ENCODE measurements at places on chromosomes 16 and 17. TPM values are rescaled to one million over a fixed set of nuclear protein-coding genes. Genes with fewer than 3 reads are reported as not detected.
A peak's percentile ranks its signal among the peaks of the same experiment; 100 is the strongest.

- DNase-seq, result no peak
Measured at GRCh38 chr16:67697422-67698185, 21.5 kb downstream of the GFOD2 start.

DNA sequence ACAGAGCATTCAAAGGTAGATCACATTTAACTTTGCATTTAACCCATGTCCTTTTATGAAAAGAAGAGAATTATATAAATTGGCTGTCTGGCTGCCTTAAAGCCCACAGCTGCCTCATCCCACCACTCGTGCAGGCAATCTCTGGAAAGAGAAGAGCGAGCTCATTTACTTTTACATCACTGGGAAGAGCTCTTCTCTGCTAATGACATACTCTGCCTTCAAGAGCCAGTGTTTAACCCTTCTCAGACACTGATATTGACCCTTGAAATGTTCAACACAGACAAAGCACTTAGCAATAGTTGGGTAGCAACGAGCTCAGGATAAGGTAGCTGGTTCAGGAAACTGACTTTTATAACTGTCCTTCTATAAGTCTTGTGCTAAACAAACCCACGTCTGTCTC, 6.8 kb downstream of the KRT38 start:
- DNase-seq, result no peak

Gene KRT37
- total RNA-seq, result not detected

- no peak for DNase-seq
Measured at GRCh38 chr17:68624381-68624780, 23.2 kb upstream of the FAM20A start.

DNA sequence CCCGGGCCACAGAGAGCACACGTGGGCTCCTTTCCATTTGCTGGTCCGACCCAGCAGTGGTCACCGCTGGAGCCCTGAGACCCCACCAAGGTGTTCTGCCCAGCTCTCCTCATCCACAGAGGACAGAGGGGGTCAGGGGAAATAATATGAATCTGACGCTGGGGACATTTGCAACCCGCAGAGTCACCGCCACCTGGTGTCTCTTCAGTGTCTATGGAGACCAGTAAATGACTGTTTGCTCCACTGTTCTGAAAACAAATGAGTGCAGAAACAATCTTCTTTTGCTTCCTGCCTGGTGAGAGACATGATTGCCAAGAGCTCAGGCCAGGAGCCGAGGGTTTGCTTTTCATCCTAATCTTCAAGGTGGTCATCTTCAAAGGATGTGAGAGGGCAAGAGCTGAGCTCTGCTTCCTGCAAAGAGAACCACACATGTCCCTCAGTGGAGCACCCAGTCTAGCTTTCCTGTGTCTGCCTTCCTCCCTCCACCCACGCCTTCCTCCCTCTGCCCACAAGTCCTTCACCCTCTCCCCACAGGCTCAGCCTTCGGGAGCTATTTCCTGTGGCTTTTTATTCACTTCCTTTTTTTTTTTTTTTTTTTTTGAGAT, 14.7 kb upstream of the KLHDC4 start:
- no peak for DNase-seq

GRCh38 chr17:67578142-67578457, 139.6 kb upstream of the NOL11 start:
- no peak for DNase-seq

Gene ASPA
- total RNA-seq, result not detected

Gene AOC2
- 0.78 TPM for total RNA-seq

- DNase-seq, result no peak
Measured at GRCh38 chr16:85724936-85725335, 26.0 kb downstream of the C16orf74 start.

DNA sequence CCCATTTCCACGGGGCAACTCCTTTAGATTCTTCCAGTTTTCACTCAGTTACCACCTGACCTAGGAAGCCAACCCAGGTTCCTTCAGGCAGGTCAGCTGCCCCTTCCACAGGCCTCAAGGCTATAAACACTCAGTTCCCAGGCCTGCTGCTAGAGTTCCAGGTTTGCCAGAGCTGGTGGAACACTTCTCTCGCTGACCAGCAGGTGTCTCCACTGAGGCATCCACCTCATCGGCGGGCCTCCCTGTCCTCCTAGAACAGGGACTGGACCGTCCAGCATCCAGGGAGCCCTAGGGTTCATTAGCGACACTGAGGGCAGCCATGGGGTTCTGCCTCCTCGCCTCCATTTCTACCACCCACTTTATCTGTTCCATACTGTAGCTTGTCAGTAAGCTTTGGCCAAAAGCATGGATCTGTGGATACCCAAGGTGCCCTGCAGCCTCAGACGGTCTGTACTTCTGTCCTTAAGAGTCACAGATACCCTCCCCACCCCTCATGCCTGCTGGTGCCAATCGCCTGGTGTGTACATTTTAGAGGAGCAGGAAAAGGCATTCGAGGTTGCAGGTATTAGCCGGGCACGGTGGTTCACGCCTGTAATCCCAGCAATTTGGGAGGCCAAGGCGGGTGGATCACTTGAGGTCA, 29.0 kb downstream of the PIMREG start:
- peak; percentile 71 for DNase-seq

GRCh38 chr16:56950881-56951771, 10.6 kb upstream of the CETP start:
- DNase-seq, result peak; percentile 51

DNA sequence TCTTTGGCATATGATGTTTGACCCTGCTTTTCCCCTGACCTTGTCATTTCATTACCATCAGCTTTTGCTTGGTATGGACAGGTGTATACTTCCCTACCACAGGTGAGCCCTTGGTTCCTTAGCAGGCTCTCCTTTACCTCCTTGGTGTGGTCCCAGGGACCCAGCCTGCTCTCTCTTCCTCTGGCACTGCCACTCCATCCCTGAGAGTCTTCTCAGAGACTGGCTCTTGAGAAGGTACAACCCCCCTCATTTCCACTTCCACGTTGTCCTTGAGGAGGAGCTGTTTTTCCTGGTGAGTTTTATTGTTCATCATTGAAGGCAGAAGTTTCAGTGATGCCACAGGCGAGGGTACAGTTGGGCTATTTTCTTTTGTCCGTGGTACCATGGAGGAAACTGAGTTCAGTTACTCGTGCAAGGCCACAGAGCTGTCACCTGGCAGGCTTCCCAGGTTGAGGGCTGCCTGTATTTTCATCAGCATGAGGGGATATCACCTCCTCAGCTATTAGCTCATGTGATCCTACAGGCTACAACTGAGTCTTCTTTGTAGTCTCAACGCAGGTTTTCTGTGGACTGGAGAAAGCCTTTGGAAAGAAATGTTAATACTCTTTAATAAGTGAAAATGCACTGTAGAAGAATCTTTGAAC, 52.3 kb downstream of the MSI2 start:
- DNase-seq, result no peak

DNA sequence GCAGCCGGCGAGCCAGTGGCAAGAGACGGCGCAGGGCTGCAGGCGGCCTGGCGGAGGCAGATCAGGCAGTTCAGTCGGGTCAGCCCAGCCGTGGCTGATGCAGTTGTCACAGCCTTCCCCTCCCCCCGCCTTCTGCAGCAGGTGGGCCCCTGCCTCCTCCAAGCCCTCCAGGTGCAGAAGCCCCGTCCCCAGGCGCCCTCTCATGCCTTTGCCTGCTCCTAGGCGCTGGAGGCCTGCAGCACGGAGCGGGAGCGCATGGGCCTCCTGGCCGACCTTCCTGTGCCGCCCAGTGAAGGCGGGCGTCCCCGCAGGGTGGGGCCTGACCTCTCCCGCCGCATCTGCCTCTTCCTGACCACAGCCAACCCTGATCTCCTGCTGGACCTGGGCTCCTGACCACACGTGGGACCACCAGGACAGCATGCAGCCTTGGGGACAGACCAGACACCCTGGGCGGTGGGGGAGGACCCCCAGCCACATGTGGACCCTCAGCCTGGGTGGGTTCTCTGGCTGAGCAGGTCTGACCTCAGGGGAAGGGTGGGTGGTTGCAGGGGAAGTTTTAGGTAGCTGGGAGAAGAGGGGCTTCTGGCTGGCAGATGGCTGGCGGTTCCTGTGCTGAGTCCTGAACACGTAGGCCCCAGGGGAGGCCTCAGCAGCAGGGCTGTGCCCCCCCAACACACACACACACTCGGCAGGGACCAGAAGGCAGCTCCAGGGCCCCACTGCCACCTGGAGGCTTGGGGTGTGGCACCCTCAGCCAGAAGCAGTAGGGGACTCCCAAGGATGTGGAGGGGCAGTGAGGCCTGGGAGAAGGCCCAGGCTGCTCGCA, 3.1 kb upstream of the MRPS34 start:
- DNase-seq, result no peak

DNA sequence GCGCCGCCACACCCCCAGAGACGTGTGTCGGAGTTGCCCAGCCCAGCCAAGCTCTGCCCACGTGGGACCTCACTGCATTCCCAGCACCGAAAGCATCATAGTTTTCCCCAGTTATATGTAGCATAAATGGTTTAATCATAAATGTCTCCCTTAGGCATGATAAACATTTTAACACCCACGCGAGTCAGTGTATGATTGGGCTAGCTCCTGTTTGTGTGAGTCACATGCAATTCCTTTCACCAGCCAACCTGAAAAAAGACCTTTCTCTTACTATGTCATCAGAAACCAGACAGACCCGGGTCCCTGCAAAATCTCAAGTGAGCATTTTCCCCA, 9.2 kb downstream of the TAF1C start:
- DNase-seq, result peak; percentile 36

GRCh38 chr16:80144191-80144590, 396.6 kb upstream of the DYNLRB2 start:
- no peak for DNase-seq

DNA sequence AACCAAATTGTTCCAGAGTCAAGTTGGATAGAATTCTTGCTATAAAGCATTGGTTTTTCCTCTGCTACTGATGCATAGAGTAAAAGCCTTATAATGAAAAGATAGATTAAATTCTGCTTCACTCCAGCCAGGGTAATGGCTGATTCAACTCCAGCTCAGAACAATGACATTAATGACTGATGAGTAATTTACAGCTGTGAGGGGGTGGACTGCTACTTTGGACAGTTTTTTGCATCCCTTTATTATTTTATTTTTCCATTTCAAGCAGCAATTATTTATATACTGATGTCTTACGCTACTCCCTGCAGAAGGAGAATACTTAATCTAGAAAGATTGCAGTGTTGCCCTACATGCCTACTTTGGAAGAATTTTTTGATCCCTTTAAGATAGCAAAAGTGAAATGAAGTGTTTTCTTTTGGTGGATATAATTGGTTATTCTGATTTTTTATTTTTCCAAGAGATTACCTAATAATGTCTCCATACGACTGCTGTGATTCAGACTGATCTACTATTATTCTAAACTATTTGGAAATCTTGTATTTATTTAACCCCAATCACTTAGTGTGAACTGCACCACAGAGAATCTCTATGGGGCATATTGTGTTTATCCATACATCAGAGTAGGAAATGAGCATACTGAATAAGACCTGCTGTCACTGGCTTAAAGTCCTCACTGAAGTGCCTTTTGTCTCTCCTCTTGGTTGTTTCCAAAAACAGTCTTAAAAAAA, 149.5 kb downstream of the TRIM37 start:
- peak; percentile 14 for DNase-seq

Gene LSM12
- 100.0 TPM for total RNA-seq

GRCh38 chr17:74356646-74357465, 4.8 kb downstream of the BTBD17 start:
- DNase-seq, result no peak

GRCh38 chr16:269061-269796, 6.5 kb downstream of the RGS11 start:
- DNase-seq, result no peak

DNA sequence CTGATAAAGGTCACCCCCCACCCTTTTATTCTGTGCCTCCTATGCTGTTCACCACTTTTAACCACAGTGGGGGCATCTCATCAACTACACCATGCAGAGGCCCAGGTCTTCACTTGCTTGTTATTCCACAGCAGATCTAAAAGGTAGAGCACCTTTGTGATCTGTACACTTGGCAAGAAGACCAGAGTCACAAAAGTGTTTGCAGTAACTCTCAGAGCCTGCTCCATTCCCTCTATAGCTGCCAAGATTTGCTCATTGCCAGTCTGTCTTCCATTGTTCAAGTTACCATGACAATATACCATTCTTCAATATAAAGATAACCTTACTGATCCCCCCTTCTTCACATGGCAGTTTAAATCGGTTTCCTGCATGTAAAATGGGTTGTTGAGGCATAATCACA, 180.0 kb downstream of the TOX3 start:
- no peak for DNase-seq

DNA sequence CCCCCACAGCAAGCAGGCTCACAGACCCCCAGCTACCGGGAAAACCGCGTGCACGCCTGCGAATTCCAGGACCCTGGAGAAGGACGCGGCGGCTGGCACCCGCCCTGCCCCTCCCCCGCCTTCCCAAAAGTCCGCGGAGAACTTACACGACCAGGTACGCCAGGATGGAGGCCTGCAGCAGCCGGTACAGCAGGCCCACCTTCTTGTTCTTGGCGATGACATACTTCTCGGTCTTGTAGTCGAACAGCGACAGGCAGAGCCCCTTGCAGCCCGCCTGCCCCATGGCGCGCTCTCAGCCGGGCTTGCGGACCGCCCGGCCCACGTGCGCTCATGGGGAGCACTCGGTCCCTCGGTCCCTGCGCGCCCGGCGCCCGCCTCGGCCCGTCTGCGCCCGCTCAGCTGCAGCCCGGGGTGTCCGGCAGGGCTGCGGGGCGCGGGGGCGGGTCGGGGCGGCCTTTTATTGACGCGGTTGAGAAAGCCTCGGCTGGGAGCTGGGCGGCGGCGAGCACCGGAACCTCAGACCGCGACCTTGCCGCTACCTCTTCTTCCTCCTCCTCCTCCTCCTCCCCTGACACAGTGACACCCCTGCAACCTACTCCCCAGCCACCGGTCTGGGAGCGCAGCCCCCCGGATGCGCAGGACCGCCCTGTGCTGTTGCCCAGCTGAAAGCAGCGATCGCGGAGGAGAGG, at the start of gene P2RX5:
Gene P2RX5 (minus strand): TSS at position 433 of the 689 bp plus-strand sequence. CDS start 150 bp downstream, at position 283.
- no peak for DNase-seq

Gene CDH8
- total RNA-seq, result not detected

Gene LRRC37A3
- 2.9 TPM for total RNA-seq

DNA sequence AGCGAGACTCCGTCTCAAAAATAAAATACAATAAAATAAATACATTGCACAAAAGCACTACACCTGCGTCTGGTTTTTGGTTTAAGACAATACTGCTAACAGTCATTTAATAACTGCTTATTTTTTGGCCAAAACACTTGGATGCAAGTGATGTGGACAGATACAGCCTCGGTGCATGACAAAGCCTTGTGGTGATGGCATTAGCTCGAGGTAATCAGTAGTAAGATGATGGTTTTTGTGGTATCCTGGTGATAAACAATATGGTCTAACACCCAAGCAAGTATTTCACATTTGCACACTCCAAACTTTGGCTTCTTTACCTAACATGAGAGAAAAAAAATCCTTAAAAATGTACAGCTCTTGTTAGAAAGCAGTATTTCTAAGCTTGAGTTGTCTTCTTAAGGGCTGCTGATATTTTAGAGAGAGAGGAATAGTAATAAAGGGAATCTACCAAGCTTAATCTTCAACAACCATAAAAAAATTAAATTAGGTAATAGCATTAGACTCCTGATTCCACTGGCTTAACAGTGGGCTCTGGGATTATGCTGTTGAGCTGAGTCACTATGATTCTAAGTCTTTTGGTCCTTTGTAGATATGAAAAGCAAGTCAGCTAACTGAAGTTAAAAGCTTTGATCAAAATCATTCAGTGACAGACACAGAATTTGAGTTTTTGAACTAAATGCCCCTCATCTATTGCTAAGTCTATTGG, 111.1 kb downstream of the VPS53 start:
- DNase-seq, result no peak

Gene NUDT7
- total RNA-seq, result 2.0 TPM
